ENCODE measurements at places on chromosomes 7 and 10.

DNA sequence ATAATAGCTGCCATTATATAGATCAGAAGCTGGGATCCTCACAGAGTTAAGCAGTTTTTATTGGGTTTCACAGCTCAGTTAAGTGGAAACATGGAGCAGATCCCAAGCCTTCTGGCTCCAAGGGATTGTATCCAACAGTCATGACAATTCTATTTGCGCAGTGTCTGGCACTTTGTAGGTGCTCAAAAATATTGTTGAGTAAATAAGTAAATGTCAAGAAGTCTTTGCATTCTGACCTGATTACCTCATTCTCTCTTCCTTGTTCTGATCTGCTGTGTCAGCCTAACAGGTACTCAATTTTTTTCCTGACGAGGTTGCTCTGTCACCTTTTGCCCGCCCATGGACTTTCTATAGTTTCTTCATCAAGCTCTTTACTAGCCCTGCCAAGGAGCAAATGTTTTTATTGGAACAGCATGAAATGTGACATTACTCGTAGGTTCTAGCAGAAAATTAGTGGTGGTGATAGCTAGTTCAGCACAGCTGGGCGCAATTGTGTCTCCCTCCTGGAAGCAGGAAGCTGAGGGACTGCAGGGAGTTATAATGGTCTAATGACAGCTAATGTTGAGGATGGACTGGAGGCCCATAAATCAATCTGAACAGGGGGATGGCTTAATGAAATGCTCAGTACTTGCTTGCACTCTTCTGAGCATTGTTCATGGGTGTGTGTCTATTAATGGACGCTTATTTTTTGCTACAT is 680.2 kb downstream of the CCSER2 start:
- DNase-seq: no peak

GRCh38 chr7:226281-226895 is 34.0 kb downstream of the FAM20C start:
- no peak for DNase-seq

GRCh38 chr7:157402388-157402703 is 65.5 kb downstream of the DNAJB6 start:
- no peak for DNase-seq

GRCh38 chr10:91345716-91346115 is 64.4 kb upstream of the HECTD2 start:
- no peak for DNase-seq
